ENCODE measurements at places on chromosomes 12 and 14.

DNA sequence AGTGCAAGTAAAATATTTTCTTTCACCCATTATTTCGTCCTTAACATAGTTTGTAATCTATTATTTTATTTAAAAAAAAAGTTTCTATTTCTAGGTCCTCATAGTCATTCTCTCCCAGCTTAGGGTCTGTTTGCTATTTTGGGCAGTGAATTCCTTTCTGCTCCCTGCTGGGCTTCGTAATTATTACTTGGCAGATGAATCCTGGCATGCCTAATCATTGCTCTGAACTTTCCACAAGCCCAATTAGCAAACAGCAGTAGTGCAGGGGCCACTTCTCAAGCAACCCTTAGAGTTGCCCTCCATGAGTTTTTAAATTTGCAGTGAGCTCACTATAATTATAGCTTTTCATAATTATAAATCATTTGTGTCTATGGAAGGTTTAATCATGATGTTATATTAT is 1378.3 kb upstream of the SEL1L start:
- no peak for DNase-seq

GRCh38 chr12:42759622-42760273 is 170.2 kb upstream of the PRICKLE1 start:
- no peak for DNase-seq

GRCh38 chr14:45201905-45202304 is 51.1 kb downstream of the MIS18BP1 start:
- DNase-seq: no peak

GRCh38 chr14:93003945-93004698 is 81.2 kb downstream of the CHGA start:
- no peak for DNase-seq

DNA sequence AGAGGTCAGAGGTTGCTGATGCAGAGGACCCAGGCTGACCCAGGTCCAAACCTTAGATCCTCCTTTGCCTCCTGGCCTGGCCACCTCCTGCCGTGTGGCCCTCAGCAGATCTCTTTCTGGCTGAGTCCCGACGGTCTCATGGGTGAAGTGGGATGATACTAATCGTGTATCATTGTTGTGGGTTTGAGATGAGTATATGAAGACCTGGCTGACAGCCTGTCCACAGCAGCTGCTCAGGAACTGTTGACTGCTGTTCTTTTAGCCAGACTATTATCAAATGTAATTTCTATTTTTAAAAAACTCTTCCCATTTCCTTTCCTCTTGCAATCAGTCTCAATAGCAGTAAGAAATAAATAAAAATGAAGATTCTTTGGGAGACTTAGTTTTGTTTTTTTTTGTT is 45.6 kb downstream of the ANKRD9 start:
- DNase-seq: no peak

DNA sequence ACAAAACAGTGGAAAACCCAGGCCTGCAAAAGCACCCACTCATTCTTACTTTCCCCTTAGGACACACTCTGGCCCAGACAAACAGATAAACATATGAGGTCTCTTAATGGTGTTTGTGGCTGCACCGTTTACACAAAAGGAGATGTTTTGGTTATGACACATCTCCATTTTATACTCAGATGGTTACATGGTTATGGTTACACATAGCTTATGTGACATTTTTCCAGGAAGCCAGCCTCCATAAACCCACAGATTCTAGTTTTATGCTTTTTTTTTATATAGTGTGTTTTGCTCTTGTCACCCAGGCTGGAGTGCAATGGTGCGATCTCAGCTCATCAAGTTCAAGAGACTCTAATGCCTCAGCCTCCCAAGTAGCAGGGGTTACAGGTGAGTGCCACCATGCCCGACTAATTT is 3.5 kb upstream of the KLRD1 start:
- no peak for DNase-seq

DNA sequence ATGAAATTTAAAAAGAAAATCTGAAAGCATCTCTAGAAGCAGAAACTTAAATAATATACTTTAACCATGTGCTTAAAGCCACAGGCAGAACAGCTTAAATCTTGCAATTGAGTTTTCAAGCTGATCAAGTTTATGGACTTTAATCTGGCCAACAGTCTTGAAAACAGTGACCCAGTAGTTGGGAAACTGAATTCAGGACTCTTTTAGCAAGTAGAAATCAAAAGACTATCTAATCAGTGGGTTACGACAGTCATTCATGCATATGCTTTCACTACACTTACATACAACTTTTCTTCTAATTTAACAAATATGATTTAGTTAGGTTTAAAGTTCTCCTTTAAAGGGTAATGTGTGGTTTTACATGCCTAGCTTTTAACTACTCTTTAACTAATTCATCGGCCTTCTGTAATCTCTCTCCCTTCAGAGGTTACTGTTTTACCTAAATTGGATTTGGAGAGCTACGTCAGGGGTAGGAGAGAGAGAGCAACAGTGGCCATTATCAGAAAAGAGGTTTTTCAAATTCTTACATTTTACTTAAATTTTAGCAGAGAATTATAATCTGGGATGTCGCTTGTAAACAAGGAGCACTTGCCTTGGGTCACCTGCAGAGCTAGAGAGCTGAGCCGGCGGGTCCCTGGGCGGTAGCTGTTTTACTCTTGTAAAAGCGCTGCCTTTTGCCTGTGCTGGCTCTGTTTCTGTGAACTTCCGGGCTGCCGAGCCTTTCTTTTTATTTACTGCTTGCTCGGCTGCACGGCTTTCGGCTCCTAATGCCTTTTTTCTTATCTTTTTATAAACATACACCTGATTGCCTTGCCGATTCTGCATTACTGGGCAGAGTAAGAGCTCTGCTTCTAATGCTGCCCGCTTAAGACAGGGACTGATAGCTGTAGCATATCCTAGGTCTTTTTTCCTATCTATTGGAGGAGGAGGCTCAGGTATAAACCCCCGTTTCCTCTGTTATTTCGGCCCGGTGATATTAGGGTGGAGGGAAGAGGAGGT is 17.4 kb upstream of the LYZ start:
- peak; percentile 19 for DNase-seq
